ENCODE measurements at places on chromosomes 5 and 9.

DNA sequence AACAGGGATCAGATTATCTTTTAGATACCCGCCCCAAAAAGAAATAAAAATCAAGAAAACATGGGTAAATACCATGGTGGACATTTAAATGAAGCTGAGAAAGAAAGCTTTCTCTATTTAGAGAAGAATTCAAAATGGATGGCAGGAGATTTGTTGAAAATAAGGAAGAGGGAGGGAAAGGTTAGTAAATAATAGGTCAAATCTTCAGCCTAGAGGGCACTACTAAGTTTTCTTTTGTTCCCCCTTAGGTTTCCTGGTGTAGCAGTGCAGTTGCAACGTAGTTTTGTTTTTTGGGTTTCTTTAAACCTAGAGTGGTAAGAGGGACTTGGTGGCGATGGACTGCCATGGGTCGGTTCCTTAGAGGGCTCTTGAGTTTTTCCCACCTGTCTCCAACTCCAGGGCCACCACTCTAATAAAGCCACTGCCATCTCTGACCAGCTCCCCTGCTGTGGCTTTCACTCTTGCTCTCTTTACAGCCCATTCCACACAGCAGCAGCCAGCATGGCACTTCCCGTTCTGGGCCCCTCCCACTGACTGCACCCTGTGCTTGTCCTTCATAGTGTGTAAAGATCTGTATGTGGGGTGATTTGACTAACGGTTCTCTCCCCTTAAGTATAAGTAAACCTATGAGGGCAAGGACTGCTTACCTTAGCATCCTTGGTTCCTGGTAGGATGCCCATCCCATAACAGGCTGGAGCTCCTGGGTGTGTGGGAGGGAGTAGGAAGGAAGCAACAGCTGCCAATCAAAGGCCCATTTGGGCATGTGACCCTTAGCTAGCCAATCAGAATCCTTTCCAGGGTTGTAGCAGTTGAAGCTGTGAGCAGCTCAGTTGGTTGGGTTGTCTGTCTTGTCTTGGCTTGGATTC is 118.3 kb downstream of the SLC1A3 start:
- peak; percentile 38 for DNase-seq

- no peak for DNase-seq
Observed at GRCh38 chr9:124504530-124505005, 2.6 kb downstream of the NR5A1 start.

DNA sequence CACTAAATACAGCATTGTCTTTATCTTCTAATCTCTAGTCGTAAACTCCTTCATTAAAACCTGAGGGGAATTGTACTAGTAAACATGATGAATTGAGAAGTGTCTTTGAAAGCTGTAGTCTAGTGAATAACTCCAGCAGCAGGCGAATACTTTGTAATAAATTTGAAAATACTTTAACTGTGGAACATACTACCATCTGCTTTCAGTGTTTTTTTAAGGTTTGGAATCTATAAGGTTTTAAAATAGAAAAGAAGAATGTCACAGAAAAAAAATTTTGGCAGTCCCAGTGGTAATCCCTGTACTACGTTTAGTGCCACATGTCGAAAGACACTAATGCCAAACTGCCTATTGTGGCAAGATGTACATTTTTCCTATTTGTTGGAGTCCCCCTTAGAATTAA is 379.0 kb upstream of the NUDT12 start:
- no peak for DNase-seq

DNA sequence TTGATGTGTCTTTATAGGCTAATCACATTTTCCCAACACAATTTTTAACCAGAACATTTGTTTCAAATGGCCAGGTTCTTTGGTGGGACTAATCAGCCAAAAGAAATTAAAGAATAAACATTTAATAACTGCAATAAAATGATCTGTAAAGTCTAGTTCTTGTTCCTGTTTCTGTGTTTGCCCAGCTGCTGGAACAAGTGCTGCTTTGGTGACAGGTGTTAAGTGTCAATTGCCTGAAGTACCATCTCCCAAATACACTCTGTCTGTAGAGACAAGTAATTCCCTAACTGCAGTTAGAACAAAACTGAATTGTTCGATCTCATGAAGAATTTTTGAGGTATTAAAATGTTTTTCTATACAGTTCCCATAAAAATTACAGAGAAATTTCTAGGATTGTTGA is 402.3 kb upstream of the CHD1 start:
- no peak for DNase-seq

DNA sequence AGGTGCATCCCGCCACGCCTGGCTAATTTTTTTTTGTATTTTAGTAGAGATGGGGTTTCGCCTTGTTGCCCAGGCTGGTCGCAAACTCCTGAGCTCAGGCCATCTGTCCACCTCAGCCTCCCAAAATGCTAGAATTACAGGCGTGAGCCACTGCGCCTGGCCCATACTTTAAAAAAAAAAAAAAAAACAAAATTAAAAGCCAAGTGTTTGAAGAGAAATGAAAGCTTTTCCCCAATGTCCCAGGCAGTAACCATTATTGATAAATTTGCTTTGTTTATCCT is 9.5 kb downstream of the PRRC2B start:
- DNase-seq = no peak

- DNase-seq = no peak
Observed at GRCh38 chr9:108884701-108885100, 22.6 kb downstream of the ACTL7A start.

- DNase-seq = no peak
Observed at GRCh38 chr9:35553670-35554543, 51.2 kb upstream of the TESK1 start.

DNA sequence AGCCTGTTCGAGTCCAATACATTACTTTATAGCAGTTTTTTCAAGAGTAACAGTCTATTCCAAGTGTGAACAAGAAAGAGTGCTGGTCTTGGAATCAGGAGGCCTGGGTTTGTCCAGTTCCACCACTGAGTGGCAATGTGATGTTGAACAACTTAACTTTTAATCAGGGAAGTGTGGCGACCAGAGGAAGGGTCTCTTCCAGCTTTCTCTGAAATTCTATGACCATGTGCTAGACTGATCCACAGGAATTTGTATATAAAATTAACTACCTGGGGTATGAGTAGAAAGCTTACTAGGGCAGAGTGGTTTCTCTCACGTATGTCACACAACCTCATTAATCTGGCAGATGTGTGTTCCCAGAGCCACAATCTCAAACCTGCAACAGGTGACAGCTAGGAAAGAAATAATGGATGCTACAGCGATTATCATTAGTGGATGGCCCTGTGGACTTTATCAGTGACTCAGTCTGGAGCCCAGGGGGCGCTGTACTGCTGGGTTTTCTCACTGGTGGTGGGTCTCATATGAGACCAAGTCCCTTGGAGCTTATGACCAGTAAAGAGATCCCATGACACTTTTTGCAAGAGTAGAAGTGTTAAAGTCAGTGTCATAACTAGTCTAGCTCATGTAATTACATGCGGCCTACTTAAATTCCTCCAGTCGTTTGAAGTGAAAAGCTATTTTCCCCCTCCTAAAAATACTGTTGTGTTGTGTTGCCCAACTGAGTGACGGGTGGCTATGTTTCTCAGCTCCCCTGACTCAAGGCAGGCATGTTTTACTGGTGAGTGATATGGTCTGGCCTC is 116.5 kb downstream of the GDNF start:
- DNase-seq = no peak

- no peak for DNase-seq
Observed at GRCh38 chr9:79470954-79471353, 100.8 kb upstream of the TLE4 start.

- no peak for DNase-seq
Observed at GRCh38 chr9:134492721-134493460, 148.7 kb upstream of the COL5A1 start.

- DNase-seq = no peak
Observed at GRCh38 chr5:95070866-95071265, 214.0 kb downstream of the MCTP1 start.

DNA sequence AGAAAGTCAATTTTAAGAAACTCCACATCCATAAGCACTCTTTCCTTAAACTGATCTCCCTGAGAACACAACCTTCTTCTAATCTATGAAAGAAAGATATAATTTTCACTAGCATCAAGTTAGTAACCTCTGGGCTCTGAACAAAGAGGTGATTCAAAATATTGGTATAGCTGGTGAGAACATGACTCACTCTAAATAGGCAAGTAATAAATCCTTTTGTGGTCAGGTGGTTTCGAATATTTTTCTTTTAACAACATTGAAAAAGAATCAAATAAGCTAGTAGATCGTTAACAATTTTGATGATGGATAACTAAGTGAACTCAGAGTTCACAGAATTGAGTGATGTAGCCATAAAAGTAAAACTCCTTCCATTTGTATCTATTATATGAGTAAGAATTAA is 150.6 kb upstream of the IQGAP2 start:
- no peak for DNase-seq

GRCh38 chr5:115396688-115397087 is 100.2 kb upstream of the CCDC112 start:
- DNase-seq = no peak

DNA sequence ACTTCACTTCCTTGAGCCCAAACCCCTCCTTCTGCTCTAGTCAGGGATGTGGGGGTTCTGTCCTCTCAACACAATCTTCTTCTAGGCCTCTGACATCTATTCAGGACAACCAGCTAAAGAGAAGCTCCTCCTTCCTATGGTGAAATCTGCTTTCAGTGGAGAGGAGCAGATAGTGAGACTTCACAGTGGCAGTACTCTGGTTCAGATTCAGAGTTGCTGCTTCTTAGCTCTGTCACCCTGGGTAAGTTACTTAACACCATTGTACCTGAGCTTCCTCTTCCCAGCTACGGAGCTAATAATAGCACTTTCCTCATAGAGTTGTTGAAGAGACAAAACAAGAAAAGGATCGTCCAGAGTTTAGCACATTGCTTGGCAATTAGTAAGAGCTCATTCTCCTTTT is 77.3 kb upstream of the LARP1 start:
- no peak for DNase-seq

- DNase-seq = no peak
Observed at GRCh38 chr5:1005249-1005851, 3.3 kb upstream of the NKD2 start.

GRCh38 chr9:114954956-114955582 is 24.7 kb upstream of the TNFSF8 start:
- no peak for DNase-seq

DNA sequence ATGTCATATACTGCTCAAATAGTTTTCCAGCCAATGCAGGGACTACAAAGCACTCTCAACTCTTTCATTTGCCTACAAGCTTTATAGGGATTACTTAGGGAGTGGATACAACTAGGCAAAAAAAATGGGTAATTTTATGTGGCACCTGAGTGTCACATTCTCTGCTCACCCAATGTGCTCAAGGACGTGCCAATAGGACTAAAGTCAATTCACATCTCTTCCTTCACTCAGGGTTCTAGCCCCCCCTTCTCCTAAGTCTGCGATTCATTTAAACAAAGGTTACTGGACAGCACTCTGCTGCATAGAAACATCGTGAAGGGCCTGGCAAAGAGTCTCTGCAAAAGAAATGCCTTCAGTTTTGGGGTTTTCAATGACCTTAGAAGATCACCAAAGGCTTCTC is 142.3 kb downstream of the TSSK1B start:
- DNase-seq = no peak

DNA sequence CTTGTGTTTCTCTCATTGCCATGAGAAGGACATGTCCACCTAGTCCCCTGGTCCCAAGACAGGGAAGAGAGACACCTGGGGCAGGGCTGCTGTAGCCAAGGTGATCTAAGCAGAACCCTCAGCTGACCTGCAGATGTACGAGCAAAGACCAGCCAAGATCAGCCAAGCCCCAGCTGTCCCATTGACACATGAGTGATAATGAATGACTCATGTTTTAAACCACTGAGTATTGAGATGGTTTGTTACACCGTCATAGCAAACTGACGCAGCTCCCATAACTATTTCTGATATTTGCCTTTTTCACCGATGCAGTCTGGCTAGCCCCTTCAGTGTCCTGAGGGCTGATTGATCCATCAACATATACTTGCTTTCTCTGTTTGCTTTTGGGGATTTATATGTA is 6.7 kb downstream of the OR1K1 start:
- DNase-seq = no peak

GRCh38 chr5:160534125-160534524 is 112.5 kb downstream of the PTTG1 start:
- DNase-seq = no peak

DNA sequence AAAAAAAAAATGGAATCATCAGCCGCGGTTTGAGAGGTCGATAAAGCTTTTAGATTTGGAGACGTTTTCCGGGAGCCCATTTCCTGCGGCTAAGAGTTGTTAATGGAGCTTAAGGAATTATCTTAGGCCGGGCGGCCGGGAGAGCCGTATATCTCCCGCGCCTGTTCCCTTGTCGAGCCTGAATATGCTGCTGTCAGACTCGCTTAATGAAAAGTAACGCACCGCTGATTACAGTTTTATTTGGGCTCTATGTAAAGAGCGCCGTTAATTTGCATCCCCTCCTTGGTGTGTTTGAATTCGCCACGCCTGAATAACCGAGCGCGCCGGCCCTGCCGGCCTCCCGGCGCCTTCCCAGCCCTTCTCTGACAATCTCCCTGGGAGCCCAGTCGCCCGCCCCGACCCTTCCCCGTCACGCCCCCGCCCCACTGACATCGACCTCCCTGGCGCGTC is 7.9 kb downstream of the IRX4 start:
- DNase-seq = no peak

DNA sequence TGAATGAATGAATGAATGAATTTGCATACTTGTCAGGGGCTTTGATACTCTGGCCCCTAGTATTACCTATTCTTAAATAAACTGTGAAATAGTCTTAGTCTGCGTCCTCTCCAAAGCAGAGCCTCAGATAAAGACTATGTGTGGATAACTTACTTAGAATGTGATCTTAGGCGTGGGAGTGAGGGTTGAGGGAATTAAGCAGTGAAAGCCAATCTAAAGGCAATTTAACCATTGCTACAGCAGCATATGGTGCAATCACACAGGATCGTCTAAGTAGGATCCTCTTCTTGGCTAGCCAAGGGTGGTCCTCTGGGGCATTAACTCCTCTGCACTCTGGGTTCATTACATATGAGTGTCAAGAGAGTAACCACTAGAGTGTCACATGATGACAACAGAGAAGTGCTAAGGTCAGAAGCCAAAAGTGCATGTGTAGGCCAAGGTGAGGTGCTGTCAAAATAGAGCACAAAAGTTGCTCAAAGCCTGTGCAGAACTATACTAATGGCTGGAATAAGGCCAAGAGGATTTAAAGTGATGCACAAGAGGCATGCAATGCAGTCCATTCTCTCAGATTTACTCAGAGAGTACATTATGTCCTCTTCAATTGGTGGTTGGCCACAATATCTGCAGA is 274.4 kb upstream of the SEMA6A start:
- DNase-seq = no peak

GRCh38 chr9:109248133-109248581 is 72.7 kb downstream of the EPB41L4B start:
- DNase-seq = no peak

Measured in naive thymus-derived CD8-positive, alpha-beta T cell (primary cell).